CD4-positive, alpha-beta T cell (primary cell): ENCODE measurements at places on chromosomes 16 and 17.

DNA sequence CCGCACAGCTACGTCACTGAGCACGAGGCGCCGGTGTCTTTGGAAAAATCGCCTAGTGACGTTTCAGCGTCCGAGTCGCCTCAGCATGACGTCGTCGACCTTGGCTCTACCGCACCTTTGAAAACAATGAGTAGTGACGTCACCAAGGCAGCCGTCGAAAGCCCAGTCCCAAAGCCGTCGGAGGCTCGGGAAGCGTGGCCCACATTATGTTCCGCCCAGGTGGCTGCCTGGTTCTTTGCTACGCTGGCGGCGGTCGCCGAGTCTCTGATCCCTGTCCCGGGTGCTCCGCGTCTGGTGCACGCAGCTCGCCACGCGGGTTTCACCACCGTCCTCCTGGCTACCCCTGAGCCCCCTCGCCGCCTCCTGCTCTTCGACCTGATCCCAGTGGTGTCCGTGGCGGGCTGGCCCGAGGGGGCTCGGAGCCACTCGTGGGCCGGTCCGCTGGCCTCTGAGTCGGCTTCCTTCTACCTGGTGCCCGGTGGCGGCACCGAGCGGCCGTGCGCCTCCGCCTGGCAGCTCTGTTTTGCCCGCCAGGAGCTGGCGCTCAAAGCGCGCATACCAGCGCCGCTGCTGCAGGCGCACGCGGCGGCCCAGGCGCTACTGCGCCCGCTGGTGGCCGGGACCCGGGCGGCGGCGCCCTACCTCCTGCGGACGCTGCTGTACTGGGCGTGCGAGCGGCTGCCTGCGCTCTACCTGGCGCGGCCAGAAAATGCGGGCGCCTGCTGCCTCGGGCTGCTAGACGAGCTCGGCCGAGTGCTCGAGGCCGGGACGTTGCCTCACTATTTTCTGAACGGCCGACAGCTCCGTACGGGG, 1.5 kb downstream of the TMEM102 start:
- DNase-seq: peak; percentile 94

DNA sequence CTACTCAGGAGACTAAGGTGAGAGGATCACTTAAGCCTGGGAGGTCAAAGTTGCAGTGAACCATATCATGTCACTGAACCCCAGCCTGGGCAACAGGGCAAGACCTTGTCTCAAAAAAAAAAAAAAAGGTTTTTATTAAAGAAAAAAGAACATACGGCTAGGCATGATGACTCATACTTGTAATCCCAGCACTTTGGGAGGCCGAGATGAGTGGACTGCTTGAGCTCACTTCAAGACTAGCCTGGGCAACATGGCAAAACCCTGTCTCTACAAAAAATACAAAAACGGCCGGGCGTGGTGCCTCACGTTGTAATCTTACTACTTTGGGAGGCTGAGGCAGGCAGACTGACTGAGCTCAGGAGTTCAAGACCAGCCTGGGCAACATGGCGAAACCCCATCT, 38.4 kb downstream of the RANBP10 start:
- no peak for DNase-seq

- DNase-seq: no peak
Observed at GRCh38 chr17:77003699-77004098, 135.5 kb downstream of the MGAT5B start.

DNA sequence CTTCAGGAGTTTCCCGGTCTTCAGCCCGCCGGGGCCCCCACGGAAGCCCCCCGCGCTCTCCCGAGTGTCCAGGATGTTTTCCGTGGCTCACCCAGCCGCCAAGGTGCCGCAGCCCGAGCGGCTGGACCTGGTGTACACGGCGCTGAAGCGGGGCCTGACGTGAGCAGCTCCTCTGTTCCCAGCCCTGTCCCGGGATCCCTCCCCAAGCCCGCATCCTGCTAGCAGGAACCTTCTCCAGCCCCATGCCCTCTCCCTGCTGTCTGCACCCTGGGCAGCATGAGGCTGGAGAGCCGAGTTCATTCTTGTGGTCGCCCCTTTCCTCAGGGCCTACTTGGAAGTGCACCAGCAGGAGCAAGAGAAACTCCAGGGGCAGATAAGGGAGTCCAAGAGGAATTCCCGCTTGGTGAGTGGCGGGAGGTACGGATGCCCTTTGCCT, 10.1 kb downstream of the RIPOR1 start:
- no peak for DNase-seq

DNA sequence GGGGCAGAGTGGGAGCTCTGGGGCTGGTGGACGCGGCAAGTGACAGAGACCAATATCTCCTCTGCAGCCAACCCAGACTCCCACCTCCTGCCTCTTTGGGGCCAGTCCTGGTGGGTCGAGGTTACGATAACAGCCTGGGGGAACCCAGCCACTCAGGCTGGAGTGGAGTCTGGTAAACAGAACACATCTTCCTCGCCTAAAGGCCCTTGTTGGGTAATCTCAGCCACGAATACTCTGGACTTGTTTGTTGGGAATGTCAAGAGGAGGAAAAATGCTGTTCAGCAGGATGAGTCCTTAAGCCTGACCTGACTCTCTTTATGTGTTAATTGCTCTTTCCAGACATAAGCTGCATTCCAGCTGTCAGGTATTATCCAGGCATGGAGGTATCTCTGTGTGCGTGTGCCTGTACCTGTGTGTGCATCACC, 8.0 kb upstream of the SPNS2 start:
- no peak for DNase-seq

DNA sequence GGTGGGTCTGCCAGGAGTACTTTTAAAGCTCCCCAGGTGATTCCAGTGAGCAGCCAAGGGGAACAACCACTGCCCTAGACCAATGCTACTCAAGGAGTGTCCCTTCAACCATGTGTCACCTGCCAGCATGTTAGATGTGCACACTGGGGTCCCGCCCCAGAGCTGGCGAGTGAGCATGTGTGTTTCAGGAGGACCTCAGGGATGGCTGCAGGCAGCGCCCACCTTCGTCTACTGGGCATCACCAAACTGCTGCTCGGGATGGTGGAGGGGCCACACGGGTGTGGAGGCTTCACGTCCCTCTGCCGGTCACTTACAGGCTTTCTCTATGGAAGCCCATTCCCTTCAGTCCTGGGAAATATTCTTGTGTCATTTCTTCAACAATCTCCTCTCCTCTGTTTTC, 29.0 kb upstream of the DOC2B start:
- no peak for DNase-seq

DNA sequence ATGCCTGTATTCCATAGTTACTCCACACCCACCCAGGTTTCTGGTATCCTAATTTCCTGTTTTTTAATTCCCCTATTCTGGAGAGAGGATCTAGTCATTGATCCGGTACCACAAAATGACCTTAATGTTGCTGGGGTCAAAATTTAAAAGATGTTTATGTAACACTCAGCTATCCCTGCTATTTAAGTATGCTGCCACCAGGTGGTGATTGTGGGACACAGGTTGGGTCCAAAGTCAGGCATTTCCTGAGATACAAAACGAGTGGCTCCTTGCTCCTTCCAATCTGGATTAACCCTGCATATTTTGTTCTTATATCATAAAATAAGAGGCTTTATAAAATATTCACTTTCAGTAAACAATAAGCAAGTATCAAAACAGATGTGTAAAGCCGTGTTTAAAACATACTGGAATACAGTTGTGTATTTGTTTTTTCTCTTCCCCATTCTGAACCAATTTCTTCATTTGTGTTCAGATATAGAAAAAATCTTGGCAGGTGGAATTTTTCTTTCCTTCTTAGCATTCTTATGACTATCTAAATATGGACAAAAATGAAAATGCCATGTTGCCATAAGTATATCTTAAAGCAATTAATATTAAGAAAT, 16.3 kb downstream of the HS3ST4 start:
- no peak for DNase-seq

DNA sequence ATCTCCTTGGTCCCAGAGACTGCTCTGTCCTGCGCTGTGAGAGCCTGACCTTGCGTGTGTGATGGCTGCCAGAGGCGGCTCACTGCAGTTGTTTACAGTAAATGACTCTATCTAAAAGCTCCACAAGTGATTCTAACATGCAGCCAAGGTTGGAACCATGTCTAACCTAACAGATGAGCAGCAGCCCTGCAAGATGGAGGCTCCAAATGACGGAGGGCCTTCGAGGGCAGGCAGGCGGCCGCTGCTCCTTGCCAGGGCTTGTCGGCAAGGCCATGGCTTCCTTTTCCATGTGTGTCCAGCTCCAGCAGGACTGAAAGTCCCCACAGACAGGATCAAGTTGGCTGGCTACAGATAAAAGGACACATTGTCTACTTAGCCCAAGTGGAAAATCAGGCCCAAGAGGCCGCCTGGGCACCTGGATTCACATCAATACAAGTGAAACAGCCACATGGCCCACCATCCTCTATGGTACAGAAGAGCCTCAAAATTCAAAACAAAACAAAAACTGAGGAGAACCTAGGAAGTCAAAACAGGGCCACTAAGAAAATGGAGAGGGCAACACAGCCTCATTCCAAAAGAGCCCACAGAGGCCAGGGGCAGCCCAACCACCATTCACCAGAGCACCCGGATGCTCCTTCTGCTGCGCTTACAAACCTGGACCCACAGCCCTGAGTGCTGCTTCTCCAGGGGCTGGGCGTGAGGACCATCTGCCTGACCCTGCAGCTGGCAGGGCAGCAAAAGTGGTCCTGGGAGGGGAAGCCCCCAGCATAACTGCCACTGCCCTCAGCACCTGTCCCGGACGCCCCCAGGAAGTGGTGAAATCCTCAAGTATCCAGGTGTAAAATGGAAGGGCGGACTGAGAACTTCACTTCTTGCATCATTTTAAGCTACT, 65.0 kb downstream of the AMFR start:
- no peak for DNase-seq

- DNase-seq: no peak
Observed at GRCh38 chr17:61617330-61617729, 26.3 kb upstream of the NACA2 start.

GRCh38 chr16:89392881-89393737, 97.3 kb downstream of the ANKRD11 start:
- DNase-seq: no peak

DNA sequence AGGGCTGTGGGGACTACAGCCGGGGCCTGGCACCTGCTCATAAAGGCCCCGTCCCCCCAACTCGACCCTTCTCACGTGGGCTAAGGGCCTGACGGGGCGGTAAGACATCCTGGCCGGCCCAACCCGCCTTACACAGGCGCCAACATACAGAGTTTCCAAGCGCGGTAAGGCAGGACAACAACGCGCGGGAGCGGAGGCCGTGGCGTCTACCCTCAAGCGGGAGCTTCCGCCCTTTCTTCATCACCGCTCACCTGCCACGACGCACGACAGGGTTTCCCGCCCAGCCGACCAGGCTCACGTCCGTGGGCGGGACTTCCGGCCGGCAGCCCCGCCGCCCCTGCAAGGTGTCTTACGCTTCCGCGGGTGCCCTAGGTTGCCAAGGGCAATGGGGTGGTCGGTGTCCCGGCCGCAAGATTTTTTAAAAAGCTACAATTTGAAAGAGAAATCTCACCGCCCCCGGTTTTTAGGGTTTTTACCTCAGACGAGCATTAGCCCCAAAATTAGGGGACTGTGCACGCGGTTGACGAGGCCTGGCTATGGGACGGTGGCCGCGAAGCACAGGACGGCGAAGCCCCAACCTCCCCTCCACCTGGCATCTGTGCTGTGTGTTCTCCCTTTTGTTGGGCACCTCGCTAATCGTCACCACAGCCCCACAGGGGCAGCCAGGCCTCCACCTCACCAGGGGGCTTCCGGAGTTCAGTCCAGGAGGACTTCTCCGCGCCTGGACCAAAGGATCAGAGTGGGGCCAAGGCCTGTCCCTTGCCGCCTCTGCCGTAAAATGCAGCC, at the start of gene TERB1:
Gene TERB1 (minus strand): TSS at position 265 of the 786 bp plus-strand sequence. CDS start 4,786 bp downstream, outside the sequence.
- no peak for DNase-seq

- DNase-seq: no peak
Observed at GRCh38 chr16:87723226-87723623, 42.6 kb downstream of the KLHDC4 start.

GRCh38 chr16:80144191-80144590, 396.6 kb upstream of the DYNLRB2 start:
- no peak for DNase-seq

DNA sequence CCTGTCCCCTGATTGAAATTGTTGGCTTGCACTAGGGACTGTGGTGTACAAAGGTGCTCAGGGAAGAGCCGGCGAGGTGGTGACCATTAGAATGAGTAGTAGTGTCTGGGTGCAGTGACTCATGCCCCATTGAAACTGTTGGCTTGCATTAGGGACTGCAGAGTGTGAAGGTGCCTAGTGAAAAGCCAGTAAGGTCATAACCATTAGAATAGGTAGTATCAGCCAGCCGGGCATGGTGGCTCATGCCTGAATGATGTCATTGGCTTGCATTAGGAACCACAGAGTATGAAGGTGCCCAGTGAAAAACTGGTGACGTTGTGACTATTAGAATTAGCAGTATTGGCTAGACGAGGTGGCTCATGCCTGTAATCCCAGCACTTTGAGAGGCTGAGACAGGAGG, 78.9 kb downstream of the ABCC6 start:
- no peak for DNase-seq

DNA sequence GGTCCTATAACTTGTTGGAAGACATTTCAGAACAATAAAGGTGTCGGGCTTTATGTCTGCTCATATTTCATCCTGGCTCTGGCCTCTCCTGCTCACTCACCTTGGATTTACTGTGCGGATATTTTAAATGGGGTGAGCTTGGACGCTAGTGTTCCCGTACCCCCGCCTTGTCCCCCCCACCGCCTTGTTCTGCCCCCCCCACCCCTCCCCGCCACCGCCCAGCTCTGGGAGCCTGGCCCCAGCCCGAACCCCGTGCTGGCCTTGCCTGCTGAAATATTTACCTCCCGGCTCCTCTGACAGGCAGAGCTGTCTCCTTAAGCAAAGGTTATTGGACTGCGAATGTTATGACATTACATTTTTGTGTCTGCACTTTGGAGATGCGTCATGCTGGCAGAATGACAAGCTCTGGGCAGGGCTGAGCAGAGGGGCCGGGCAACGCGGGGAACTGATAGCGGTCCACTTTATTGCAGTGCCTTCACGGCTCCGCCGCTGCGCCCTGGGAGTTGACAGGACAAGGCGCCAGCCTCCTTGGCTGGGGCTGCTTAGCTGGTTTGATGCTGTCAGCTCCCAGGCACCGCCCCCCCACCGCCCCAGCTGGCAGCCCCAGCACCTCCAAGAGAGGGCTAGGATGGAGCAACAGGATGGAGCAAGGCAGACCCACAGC, 222.5 kb upstream of the GSE1 start:
- DNase-seq: no peak

DNA sequence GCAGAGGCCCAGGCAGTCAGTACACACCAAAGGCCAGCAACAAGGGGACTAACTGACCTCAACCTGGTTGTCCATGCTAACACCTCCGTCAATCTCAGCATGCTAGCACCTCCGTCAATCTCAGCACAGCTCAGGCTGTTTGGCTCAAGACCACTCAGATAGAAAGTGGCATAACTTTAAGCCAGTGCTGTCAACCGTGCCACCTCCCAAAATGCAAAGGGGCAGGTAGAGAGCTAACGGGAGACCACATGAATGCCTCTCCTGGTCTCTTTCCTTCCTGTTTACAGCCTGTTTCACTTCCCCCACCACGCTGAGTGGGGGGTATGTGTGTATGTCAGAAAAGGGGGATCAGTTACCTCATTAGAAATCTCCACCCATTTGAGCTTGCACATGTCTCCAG, 3.3 kb downstream of the UBTF start:
- DNase-seq: no peak

GRCh38 chr16:59295993-59296736, 562.0 kb upstream of the GOT2 start:
- DNase-seq: no peak
